Cardiac septum (tissue), 1 donor: ENCODE measurements at places on chromosomes 2 and 18.

- DNase-seq, result no peak
Observed at GRCh38 chr2:24075259-24075658, 867 bp downstream of the SF3B6 start.

DNA sequence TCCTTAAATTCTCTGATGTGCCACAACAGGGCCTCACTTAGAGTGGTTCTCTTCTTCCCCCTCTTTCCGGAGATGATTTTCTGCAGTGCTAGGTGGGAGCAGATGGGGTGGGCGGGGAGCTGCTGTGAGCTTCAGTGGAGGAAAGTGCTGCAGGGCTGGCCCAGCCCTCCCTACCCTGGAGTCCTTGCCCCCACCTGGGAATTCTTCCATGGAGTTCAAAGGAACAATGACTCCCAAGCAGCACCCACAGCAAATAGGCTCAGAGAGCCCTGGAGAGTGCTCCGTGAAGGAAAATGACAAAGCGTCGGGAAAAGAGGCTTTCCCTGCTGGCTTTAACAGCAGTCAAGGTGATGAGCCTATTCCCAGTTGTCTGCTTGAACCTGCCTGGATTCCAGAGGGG, 28.8 kb downstream of the LOXHD1 start:
- DNase-seq, result no peak

DNA sequence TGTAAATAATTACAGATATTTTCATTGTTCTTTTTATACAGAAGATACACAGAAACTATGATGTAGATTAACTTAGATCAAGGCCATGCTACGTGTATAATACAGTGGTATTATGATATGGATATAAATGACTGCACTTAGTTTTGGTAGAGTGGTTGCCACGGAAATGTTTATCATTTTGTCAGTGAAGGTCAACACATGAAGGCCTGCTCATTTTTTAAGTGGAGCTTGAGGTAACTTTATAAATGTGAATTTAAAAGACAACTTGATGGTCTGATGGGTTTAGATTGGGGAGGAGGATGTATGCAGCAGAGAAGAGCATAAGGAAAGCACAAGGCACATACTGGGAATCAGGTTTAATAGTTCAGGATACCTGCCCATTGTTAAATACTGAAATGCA, 14.4 kb upstream of the BBS5 start:
- DNase-seq, result no peak

GRCh38 chr2:39018638-39019037, 102.2 kb downstream of the SOS1 start:
- no peak for DNase-seq

DNA sequence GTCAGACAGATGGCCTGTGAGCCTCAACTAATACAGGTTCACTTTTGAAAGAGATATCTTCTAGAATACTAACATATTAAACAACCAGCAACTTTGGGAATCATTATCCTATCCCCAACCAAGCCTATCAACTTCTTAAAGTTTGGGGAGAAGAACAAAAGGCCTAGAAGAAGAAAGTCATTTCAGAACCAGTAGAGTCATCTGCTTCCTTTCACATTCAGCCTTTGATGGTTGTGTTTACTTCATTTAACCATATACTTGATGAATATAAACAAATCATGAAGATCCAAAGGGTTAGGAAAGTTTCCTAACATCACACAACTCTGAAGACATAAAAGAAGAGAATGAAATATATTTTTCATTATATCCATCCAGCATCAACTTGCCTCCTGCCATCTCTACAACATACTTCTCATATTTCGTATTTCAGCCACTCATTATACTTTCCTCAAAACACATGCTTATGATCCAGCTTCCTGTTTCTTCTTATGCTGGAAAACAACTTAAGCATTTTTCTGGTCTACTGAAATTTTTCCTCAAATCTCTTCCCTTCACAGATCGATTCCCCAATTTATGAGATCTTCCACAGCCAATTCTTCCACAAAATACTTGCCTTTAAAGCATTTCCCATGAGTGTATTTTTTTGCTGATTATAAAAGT, 114.3 kb downstream of the CACNB4 start:
- no peak for DNase-seq

DNA sequence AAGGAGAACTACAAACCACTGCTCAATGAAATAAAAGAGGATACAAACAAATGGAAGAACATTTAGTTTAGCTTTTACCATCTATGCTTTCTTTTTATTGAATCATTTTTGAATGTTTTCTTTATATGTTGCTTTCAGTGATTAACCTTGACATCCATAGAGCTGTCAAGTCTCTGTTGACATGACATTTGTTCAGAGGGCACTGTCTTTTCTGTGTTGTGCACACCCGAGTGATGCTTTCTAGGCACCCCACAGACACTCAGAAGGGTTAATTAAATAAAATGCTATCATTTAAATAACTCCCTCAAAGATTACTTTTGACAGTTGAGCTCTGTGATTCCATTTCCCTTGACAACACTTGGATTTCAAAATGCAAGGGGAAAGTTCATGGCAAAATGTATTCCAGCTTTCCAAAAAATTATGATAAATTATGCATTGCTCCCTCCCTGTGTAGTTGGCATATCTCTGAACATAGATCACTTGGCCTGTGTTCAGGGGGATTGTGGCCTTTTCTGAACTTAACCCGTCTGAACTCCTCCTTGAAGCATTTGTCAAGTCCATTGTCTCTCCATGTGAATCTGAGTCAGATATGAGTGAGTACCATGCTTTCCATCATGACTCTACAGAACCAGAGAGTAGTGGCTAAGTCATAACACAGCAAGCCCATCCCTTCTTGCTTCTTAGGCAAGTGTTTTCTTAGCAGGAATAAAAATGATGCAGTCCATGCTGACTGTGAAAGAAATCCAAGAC, 372.6 kb downstream of the RPRM start:
- DNase-seq, result no peak
